ENCODE measurements at places on chromosomes 1 and 21.

DNA sequence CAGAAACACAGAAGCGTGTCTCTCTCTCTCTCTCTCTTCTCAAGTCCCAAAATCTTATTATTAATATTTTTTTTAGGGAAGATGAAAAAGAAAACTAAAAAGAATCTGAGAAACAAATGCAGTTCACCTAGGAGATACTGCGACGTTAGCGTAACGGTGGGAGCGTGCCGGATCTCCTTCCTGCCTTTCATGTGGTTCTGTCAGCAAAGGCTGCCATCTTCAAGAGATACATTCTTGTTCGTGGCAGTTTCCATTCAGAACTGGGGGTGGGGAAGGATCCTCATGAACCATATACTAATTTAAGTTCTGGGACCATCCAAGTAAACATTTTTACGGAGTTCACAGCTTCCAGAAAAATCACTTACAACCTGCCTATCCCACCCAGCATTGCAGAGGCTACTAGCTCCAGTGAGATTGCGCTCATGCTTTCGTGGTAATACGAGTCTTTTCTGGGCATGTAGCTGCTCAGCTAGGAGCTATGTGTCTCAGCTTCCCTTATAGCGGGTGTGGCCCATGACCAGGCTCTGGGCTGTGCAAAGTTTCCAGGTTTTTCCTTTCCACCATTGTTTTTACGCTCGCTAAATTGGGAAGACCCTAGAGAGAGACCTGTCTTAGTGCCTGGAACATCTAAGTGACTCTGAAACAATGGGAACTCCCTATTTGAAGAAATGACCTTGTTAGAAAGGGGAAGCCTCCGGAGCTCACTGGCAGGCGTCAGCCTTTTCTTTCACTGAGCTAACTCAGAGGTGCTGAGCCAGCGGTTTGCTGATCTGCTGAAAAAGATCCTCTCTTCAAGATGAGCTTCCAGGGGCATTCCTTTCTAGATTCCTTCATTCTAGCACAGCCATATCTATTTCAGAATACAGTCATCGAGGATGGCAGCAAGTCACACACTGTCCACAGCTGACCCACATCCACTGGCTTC is 17.3 kb downstream of the SLAMF1 start:
- peak; percentile 52 for DNase-seq

DNA sequence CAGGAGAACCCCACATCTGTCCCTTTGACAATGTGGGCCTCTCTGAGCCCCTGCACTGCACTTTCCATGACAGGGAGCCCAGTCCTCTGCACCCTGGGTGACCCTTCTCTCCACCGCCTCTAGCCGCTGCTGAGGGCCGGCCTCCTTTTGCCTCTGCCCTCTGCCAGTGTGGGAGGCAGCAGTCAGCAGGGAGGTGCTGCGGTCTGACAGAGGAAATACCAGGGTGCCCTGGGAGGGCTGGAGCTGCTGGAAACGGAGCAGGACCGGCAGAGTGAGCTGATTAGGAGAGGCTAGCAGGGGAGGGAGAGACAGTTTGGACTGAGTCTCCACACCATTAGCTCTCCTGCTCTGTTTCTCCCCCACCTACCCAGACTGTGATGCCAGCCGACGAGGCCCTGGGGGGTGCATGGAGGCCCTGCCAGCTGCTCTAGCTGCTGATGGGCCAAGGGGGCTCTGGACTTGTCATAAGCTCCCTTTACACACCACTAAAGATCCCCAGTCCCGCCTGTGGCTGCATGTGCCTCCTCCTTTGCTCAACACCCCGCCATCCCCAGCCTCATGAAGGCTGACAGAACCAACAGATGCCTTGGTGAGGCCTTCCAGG is 171.1 kb upstream of the KLHDC7A start:
- DNase-seq = no peak

- no peak for DNase-seq
Observed at GRCh38 chr1:31588751-31589515, 12.6 kb downstream of the TINAGL1 start.

- no peak for DNase-seq
Observed at GRCh38 chr1:17540255-17541001, 930 bp downstream of the ARHGEF10L start.

- no peak for DNase-seq
Observed at GRCh38 chr21:40351006-40351405, 483.8 kb downstream of the PCP4 start.

- no peak for DNase-seq
Observed at GRCh38 chr1:232628335-232629249, 1.3 kb downstream of the SIPA1L2 start.
